HuH-7 (cell line): ENCODE measurements at places on chromosomes 11 and 22.

DNA sequence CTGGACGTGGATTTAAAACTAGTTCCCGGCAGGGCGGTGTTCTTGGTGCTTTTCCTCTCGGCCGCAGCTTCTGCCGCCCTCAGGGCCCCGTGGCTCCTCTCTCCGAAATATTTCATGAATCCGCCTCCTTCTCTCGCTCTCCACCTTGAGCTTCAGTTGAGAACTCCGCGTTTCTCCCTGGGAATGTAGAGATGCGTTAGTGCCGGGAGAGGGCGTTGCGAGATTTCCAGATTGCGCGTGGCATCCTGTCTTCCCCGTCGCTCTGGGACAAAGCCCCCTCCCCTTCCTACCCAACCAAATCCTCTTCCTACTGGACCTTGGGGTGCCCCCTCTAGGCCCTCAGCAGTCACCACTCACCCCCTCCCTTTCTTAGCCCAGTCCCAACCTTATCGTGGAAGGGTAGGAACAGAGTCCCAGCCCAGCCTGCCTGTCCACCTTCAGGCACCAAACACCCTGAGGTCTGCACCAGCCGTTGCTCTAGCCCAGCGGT lies 15.5 kb upstream of the RAC2 start:
- DNase-seq = no peak

DNA sequence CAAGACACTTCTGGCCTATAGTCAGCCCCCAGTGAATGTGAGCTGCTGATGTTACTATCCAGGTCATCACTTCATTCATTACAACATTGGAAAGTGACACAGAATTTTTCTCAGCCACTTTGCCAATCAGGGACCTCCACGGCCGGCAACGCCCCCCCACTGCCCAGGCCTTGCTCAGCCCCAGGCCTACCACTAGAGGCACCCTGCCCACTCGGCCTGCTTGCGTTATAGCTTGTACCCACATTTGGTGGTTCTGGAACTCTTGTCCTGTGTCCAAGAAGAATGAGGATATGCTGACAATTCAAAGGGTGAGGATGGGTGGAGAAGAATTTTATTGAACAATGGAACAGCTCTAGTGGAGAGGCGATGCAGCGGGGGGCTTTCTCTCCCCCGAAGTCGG lies 96.2 kb downstream of the TSPAN18 start:
- DNase-seq = no peak

- no peak for DNase-seq
Measured at GRCh38 chr11:12435264-12435663, 57.9 kb downstream of the PARVA start.

DNA sequence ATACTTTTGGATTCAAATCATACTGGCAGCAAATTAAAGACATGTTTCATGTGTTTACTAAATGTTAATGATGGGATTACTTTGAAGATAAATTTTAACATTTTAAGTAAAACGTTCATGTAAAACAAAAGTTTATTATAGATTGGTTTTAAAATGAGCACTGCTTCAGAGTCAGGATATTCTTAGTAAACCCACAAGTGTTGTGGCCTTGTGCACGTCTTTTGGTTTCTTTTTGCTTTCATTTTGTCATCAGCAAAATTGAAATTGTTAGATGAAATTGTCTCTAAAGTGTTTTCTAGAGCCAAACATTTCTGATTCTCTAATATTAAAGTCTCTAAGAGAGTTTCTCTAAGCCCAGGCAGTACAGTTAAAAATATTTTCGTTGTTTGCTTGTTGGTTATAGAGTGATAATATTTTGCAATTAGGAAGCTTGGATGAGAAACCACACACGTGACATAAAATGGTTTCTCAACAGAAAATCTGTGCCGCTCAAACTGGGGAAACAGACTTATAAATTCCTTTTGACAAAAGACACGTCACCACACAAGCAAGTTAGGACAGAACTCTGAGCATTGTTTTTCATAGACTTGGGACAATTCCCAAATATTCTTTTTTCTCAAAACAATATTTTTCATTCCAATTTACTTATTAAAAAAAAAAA lies 164.4 kb downstream of the TEAD1 start:
- DNase-seq = no peak

- no peak for DNase-seq
Measured at GRCh38 chr22:35910003-35910769, 118.4 kb downstream of the RBFOX2 start.

DNA sequence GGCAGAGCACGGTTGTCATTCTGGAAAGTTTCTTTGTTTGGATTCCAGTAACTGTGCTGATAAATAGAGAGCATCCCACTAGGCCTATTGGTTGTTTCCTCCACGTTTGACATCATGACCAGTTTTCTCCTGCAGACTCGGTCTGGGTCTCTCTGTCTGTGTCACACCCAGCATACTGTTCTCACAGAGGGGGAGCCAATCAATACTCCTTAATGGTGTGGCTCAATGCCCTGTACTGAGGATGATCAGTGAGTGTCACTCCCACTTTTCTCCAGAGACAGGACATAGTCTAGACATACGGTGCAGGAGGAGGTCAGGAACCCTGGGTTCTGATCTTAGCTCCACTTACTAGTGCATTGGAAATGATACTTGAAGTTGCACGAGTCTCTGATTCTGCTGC lies 88.2 kb upstream of the BLID start:
- DNase-seq = no peak

DNA sequence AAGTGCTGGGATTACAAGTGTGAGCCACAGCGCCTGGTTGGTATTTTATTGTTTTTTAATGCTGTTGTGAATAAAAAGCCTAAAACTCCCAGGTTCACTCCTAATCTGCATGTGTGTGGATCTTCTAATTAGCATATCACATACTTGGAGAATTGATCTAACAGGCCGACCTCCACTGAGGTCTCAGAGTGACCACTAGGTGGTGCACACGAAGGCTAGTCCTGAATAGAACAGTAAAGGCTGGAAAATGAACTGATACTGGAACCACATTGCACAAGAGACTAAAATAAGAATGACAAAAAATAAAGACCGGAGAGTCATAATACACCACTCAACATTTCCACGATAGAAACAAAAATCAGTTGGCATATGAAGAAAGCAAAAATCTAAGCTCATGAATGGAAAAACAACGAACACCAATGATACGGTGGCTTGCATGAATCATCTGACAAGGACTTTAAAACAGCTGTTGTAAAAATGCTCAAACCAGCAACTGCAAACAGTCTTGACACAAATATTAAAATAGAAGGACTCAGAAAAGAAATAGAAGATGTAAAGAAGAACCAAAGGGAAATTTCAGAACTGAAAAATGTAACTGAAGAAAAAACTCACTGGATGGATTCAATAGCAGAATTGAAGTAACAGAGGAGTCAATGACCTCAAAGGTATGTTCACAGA lies 19.2 kb downstream of the PIM3 start:
- DNase-seq = peak; percentile 87

DNA sequence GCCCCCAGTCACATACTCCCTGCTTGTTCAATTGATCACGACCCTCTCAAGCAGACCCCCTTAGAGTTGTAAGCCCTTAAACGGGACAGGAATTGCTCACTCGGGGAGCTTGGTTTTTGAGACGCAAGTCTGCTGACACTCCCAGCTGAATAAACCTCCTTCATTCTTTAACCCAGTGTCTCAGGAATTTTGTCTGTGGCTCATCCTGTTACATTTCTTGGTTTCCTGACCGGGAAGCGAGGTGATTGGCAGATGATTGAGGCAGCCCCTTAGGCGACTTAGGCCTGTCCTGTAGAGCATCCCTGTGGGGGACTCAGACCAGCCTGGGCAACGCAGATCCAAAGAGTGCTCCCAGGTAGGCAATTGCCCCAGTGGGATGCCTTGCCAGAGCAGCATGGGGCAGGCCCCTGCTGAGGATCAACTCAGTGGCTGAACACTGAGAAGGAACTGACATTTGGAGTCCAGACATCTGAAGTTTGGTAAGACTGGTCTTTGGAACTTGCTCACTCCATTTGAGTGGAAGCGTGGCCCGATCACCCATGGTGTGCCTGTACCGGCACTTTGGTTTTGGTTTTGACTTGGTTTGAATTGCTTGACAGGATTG lies 51.5 kb downstream of the NEU3 start:
- DNase-seq = no peak

GRCh38 chr22:44632541-44633396 lies 69.2 kb upstream of the PRR5 start:
- DNase-seq = no peak

- DNase-seq = no peak
Measured at GRCh38 chr11:100672498-100673033, 14.5 kb upstream of the ARHGAP42 start.

- no peak for DNase-seq
Measured at GRCh38 chr11:111793863-111794262, 27.7 kb upstream of the PPP2R1B start.

DNA sequence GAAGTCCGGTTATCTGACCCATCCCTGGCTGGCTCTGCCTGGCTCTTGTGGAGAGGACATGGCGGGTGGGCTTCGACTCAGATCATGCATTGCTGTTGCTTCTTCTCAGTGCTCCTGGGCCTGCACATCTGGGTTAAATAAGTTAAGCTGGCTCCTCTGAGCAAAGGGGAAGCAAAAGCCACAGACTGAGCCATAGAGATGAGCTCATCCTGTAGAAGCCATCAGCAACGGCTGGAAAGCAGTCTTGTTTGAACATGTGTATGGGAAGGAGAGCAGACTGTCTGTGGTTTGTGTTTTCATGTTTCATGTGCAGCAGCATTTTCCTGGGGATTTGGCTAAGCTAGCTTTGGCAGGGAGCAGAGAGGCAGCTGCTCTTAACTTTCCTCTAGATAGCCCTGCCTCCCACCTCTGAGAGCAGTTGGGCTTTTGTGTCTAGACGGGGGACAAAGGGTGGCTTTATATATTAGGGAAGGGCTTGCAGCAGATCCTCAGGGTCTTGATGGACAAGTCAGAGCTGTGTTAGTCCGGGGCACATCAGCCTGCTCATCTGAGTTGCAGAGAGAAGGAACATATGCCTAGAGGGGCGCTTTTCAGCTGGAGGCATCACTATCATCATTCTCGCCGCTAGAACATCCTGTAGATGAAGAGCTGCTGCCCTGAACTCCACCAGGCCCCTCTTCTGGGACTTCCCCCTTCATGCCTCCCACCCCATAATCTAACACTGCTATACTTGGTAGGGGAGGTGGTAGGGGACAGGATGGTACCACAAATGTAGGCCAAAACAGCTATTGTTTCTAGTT lies 14.9 kb downstream of the DCPS start:
- DNase-seq = no peak

DNA sequence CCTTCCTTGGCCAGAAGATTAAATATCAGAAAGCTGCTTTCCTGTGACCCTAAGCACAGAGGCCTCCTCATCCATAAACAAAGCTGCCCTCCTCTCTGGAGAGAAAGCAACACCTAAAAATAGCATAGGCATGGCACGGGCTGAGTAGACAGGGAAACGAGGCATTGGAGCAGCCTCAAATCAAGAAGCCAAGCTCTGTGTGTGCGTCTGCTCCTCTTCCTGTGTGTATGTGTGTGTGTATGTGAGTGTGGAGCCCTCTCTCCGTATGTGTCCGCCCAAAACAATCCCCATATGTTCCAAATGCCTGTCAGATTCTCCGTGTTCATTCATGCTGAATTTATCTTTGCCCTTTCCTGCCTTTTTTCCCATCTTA lies 24.0 kb downstream of the KCNJ5 start:
- DNase-seq = no peak

GRCh38 chr22:17541476-17541875 lies 21.8 kb upstream of the SLC25A18 start:
- no peak for DNase-seq

GRCh38 chr11:43895601-43896000 lies 15.0 kb downstream of the ALKBH3 start:
- no peak for DNase-seq

GRCh38 chr11:9701799-9702198 lies 37.9 kb downstream of the SWAP70 start:
- no peak for DNase-seq

DNA sequence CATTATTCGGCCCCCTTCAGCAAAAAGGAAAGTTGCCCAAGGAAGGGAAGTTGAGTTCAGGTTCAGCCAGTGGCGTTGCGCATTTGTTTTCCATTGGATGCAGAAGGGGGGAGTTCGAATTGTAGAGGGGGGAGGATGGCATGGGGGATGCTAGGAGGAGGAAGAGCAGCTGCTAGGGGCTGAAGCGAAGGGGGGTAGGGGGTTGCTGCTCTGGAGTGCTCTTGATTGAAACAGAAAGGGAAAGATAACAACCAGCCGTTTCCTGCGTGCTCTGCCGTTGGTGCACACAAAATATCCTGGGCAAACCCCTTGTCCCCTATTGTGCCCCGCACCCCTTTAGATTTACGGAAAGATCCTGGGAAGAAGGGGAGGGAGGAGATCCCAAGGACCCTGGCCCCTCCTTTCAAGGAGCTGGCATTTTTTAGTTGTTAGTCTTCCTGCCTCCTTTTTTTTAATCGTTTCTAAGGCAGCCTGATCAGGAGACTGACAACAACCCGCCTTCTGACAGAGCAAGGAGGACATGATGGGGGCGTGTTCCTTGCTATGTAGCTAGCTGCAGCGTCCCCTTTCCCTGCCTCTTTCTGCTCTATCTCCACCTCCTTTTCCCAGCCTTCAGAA lies 2.1 kb downstream of the KMT2A start:
- peak; percentile 10 for DNase-seq
